ENCODE measurements at places on chromosomes 13 and 19.

DNA sequence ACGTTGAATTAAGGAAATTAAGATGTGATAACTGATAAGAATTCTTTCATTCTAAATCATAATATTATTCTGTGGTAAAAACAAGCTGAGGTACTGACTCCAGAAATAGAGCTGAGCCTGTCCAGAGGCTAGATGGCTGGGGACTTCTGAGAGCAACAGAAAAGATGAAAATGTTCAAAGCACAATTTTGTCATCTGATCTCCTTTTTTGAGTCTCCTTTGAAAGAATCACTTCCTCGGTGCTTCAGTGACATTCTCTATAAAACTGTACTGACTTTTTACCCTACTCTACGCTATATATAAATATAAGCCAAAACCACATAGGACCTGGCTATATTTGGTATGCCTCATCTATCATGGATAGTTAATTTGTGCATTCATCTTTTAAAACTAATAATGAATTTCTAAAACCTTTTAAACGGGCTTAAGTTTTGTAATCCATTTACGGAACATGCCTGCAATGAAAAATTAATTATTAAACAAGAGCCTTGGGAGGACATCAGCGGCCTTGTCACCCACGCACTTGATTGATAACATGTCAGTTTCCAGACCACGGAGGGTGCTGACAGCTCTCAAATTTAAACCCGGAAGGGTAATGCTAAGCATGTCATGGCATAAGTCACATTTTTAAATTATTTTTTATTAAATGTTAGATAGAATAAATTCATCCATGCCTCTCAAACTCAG lies 235.5 kb downstream of the PCDH9 start:
- DNase-seq, result no peak

DNA sequence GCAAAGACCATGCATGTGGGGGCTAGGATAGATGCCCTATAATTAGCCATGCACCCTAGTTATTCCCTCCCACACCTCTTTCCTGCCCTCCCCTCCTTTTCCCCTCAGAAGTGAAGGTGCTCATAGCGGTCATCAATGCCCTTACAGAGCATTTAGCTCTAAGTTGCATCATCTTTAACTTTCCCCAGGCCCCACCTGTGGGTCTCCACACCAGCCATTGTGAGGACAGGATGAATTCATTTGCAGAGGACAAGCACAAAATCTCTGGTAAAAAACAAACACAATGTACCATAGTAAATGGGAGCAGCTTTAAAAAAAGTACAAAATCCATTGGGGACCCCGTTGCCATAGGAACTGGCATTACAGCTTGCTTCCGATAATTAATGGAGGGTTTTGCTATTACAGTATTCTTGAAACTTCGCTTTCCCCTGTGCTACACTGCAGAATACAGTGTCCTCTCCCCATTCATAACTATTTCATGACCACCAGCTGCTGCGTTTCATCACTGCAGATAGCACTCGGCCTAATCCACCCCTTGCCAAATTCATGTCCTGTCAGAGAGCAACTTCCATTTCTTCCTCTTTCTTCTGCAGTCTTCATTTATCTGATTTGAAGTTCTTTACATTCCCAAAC lies 110.5 kb downstream of the ZDHHC20 start:
- DNase-seq, result no peak

DNA sequence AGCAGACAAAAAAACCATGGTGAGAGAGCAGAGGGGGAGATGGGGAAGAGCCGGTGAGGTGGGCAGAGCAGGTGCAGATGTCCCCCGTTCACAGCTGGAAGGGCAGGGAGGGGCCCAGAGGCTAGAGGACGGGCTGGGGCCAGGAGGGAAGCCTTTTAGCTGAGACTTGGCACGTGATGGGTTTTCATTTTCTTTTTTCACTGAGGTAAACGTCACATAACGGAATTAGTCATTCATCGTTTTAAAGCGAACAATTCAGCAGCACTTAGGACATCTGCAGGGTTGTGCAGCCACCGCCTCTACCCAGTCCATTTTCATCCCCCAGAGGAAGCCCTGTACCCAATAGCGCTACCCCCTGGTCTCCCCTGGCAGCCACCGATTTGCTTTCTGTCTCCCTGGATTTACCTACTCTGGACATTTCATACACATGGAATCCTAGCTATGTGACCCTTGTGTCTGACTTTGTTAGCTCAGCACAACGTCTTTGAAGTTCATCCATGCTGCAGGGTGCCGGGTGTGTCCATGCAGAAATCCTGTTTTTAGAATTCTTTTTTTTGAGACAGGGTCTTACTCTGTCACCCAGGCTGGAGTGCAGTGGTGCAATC lies 16.0 kb upstream of the EMC10 start:
- DNase-seq, result no peak

GRCh38 chr13:32657309-32657708 lies 71.1 kb downstream of the PDS5B start:
- DNase-seq, result no peak

GRCh38 chr13:75907044-75907443 lies 270.9 kb downstream of the LMO7 start:
- no peak for DNase-seq

DNA sequence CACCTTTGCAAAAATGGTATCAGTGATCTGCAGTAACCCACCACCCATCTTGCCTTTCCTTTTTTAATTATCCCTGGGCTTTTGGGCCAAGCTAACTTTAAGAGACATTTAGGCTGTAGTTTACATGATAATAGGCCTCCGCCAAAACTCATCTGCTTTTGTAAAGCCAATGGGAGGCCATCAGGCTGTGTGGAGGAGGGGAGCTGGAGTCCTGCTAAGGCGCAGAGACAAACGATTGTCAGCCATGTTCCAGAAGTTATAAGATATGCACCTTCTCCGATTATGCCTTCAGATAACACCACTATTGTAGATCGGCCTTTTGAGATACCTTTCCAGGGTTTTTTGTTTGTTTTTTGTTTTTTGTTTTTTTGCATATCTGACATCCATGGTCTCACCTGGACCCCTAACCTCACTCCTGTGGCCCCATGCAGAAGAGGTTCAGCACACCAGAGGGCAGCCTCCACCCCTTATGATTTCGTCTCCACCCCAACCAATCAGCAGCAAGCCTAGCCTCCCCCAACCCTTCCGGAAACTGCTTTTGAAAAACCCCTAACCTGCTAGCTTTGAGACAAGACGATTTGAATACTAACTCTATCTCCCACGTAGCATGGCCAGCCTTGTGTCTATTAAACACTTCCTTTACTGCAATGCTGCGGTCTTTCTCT lies 113.9 kb upstream of the UBL3 start:
- DNase-seq, result no peak

DNA sequence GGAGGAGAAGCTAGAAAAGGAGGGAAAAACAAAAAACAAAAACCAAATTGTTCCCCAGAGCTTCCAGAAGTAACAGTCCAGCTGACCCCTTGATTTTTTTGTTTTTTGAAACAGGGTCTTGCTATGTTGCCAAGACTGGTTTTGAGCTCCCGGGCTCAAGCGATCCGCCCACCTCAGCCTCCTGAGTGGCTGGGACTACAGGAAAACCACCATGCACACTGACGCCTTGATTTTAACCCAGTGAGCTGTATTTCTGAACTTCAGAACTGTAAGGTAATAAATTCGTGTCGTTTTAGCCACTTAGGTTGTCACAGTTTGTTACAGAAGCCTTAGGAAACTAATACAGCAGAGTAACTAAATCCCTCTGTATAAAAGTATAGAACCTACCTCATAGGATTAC lies 1.1 kb upstream of the NEK3 start:
- no peak for DNase-seq

- no peak for DNase-seq
Observed at GRCh38 chr13:31905961-31906360, 125.6 kb upstream of the FRY start.

DNA sequence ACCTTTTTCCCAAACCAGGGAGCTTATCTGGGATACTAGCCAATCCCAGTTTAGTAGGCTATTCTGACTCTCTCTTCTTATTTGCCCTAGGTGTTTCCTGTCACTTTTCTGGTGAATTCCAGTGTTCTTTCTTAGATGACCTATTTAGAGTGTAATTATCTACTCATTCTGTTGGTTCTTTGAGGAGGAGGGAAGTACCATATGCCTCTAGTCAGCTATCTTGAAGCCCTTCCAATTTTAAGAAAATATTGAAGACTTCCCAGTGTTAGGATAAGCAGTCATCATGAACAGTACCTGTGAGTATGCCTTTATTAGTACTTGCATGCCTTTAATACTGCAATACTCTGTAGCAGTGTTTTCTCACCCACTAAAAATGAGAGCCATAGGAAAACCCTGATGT lies 724.3 kb upstream of the SLITRK1 start:
- DNase-seq, result no peak

GRCh38 chr13:40755082-40755700 lies 15.8 kb downstream of the MRPS31 start:
- no peak for DNase-seq

DNA sequence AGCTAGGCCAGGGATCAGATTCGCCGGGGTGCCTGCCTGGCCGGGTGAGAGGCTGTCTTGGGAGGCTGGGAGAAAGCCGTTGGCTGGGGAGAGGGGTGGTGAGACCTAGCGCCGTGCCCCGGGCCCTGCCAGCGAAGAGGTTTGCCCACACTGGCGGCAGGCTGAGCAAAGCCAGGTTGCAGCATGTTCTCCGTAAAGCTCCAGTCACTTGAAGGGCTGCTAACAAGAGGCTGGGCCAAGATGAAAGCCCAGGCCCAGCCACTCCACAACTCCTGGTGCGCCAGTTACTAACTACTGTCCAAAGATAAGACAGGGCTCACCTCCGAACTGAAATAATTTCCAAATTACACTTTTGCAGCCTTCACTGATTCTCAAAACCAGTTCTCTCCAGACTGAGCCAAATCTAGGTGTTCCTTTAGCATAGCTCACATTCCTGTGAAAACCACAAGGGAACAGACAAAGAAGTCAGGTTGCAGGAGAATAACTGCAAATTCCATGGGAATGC lies 16.3 kb downstream of the ELAVL1 start:
- no peak for DNase-seq

- no peak for DNase-seq
Observed at GRCh38 chr19:28331596-28331995, 881.4 kb downstream of the UQCRFS1 start.

GRCh38 chr13:35909837-35910540 lies 221.2 kb downstream of the DCLK1 start:
- DNase-seq, result no peak

- no peak for DNase-seq
Observed at GRCh38 chr13:78993792-78994191, 334.8 kb upstream of the OBI1 start.

DNA sequence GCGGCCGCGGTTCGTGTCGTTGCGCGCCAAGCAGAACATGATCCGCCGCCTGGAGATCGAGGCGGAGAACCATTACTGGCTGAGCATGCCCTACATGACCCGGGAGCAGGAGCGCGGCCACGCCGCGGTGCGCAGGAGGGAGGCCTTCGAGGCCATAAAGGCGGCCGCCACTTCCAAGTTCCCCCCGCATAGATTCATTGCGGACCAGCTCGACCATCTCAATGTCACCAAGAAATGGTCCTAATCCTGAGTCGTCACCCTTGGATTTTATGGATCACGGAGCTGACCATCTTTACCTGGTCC lies 475 bp downstream of the MRPL57 start:
- no peak for DNase-seq

GRCh38 chr13:43445668-43446067 lies 341.1 kb downstream of the ENOX1 start:
- no peak for DNase-seq

DNA sequence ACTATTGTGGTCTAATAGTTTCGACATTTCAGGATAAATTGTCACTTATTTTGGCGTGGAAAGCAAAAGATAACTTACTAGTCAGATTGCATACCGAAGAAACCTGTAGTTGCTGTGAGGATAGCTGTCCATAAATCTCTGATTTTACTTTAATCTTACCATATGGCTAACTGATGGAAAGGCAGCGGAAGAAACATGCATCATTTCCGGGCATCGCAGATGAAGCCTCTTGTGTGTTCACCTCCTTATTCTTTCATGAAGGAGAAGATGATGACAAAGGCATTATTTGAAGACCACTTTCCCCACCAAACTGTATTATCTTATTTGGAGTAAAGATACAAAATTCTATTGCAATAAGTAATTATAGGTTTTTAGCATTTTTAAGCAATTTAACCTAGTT lies 763.6 kb upstream of the SLITRK6 start:
- DNase-seq, result no peak

GRCh38 chr13:26873386-26873698 lies 112.8 kb upstream of the GPR12 start:
- no peak for DNase-seq

- no peak for DNase-seq
Observed at GRCh38 chr13:70613295-70613694, 505.0 kb upstream of the KLHL1 start.

GRCh38 chr13:40666045-40666932 lies at the start of gene FOXO1:
Gene FOXO1, minus strand, starts transcription at chr13:40666641. Its CDS starts 429 bp downstream, at chr13:40666212.
- peak; percentile 88 for DNase-seq

GRCh38 chr13:22748866-22749577 lies 431.8 kb upstream of the SGCG start:
- no peak for DNase-seq

DNA sequence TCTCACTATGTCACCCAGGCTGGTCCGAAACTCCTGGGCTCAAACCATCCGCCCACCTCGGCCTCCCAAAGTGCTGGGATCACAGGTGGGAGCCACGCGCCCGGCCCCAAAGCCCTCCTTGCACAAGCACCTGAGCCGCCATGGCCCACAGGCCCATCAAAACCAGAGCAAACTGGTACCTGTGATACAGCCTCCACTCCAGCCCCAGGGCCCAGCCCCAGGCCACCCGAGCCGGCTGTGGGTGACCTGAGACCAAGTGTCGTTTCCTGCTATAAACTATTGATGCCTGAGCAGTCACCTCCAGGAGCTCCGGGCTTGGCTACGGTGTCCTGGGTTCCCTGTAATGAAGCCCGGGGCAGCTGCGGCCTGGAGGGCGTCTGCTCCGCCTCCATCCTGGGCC lies 9.7 kb upstream of the PTBP1 start:
- DNase-seq, result no peak

DNA sequence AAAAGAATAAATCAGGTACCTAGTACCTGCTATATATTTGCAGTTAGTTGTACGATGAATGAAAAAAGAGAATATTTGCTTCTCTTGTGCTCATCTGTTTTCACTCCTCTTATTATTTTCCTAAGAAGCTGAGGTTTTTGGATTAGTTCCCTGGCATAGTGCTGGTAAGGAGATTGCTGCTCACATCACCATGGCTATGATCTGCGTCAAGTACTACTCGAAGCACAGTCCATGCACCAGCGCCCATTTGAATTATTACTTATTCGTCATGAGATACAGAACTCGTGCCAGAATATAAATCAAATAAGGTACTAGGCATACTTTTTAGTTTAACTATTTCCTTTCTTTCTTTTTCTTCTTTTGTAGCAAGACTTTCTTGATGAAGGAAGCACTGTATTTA lies 7.1 kb downstream of the SERTM1 start:
- no peak for DNase-seq

GRCh38 chr19:55830656-55831055 lies 1.1 kb downstream of the NLRP11 start:
- no peak for DNase-seq

DNA sequence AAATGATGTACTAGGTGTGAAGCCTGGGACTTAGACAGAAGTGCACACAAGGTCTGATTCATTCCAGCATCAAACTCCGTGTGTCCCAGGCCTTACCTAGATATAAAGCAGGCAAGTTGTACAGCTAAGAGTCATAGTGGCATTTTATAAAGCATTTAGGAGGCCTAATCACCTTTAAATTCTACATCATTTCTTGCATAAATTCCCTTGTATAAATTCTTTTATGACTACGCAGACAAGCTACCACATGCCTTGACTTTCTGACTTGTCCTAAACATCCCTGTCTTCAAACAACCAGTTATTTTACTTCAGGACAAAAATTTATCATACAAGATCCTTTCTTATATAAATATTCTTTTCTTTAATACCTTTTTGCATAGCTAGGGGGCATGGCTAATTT lies 22.5 kb downstream of the TMEM255B start:
- DNase-seq, result no peak

- DNase-seq, result peak; percentile 41
Observed at GRCh38 chr13:99859178-99860177, 112.1 kb downstream of the ZIC5 start.

Data from stimulated activated CD4-positive, alpha-beta T cell treated with anti-CD3 and anti-CD28 coated beads, Interleukin-12 subunit alpha, Interleukin-12 subunit beta, amount 100 ng/mL, for 4 hours (primary cell).